ENCODE measurements at places on chromosomes 6 and 20.

DNA sequence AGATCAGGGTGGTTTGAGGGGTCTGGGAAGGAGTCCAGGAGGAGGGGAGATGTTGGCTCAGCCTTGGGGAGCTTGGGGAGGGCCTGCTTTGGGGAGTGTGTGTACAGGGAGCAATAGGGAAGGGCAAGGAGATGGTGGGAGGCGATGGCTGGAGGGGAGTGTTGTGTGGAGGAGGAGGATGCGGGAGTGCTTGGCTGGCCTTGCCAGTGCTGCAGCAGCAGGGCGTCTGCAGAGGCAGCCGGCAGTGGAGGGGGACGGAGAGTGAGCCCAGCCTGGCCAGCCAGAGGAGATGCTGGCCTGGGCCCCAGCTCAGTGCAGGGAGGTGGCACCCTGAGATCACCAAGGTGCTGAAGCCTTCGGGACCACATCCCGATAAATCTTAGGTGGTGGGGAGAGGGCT lies 3.9 kb downstream of the IP6K3 start:
- DNase-seq: no peak

GRCh38 chr6:14638435-14638905 lies 520.9 kb downstream of the CD83 start:
- no peak for DNase-seq

- no peak for DNase-seq
Measured at GRCh38 chr20:4922186-4922585, 79.1 kb downstream of the SLC23A2 start.

DNA sequence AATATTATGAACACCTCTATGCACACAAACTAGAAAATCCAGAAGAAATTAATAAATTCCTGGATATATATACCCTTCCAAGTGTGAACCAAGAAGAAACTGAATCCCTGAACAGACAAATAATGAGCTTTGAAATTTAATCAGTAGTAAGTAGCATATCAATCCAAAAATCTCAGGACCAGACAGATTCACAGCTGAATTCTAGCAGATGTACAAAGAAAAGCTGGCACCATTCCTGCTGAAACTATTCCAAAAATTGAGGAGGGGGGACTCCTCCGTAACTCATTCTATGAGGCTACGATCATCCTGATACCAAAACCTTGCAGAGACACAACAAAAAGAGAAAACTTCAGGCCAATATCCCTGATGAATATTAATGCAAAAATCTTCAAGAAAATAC lies 67.0 kb upstream of the PDE7B start:
- DNase-seq: no peak

DNA sequence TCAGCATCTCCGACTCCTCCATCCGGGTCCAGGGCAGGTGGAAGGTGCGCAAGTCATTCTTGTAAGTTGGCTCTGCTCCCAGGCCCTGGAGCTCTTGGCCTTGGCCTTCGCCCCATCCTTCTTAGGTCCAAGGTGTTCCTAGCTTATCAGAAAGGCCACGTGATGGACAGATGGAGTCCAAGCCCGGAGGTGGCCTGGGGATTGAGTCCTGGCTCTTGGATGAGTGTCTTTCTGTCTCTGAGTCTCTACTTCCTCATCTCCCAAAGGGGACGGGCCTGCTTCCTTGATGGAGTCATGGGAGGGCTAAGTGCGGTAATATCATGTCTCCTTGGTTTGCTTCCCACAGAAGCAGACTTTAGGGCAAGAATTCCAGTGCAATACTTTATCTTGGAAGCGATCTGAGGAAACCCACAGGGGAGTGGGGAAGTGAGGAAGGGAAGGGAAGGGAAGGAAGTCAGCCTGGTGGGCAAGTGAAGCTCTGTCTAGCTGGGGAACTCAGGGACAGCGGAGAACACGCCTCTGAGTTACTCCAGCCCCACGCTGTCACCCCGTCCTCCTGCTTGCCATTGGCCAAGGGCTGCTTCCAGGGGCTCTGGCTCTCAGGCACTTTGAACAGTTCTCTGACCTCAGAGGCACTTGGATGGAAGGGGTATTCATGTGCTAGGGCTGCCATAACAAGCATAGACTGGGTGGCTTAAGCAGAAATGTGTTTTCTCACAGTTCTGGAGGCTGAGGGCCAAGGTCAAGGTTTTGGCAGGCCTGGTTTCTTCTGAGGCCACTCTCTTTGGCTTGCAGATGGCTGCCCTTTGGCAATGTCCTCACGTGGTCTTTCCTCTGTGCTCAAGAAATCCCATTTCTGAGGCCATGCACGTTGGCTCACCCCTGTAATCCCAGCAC lies 4.8 kb downstream of the LBP start:
- no peak for DNase-seq

DNA sequence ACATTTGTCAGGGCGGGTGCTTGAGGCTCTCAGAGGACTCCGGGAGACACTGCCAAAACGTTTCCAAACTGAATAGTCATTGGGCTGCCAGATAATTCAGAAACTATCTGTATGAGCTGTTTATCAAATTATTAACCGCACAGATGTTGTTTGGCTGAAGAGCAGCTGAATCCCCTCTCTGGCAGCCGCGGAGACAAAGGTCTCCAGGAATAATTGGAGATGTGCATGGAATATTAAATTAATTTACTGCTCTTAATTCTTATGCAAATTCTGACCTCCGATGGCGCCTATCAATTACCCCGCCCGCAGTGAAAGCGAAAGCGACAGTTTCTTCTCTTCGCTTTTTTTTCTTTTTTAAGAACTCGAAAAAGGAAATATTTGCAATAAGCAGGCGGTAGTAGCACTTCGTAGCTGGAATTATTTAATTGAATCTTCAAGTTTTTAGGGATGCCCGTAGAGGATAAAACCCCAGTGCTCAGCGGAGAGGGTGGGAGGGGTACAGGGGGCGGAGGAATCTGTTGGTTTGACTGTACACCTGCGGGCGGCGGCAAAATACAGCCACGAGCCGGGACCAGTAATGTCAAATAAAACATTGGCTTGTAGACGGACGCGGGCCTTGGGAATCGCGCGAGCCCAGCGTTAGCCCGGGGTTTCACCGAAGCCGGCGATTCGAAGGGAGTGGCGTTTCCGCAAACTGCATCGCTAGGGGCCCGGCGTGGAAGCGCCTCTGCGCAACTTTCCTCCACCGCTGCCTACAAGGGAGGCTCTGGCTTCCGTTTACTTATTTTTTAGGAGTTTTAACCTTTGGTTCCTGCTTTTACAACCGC lies 6.2 kb downstream of the LINC00237 start:
- no peak for DNase-seq

DNA sequence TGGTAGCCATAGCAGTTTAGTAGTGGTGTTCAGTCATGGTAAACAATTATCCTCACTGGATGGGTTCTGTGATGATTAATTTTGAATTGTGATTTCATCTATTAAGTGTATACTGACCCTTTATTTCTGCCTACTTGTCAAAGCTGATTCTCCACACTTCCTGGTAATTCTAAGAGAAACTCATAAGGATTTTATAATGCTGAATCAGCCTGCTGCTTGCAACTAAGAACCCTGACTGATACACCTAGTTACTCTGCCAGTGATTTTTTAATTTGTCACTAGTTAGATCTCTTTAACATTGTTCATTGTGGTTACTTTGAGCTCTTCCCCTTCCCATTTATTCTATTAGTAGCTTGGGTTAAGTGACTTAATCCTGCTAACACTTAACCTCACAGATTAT lies 8.6 kb downstream of the CDC40 start:
- no peak for DNase-seq

GRCh38 chr6:104017410-104018381 lies 842.0 kb downstream of the HACE1 start:
- no peak for DNase-seq

- DNase-seq: no peak
Measured at GRCh38 chr6:169320013-169320412, 66.4 kb upstream of the THBS2 start.

DNA sequence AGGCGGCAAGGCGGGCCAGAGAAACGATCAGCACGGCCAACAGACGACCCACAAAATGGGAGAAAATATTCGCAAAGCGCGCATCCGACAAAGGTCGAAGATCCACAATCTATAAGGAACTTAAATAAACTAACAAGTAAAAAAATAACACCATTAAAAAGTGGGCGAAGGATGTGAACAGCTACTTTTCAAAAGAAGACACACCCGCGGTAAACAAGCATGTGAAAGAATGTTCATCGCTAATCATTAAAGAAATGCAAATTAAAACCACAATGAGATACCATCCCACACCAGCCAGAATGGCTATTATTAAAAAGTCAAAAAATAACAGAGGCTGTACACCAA lies 117.8 kb upstream of the SIRPA start:
- no peak for DNase-seq

GRCh38 chr6:125828476-125829039 lies 37.8 kb downstream of the NCOA7 start:
- no peak for DNase-seq

GRCh38 chr6:46407246-46407645 lies 84.0 kb downstream of the RCAN2 start:
- no peak for DNase-seq

GRCh38 chr20:22576273-22576672 lies 8.1 kb downstream of the FOXA2 start:
- DNase-seq: no peak

DNA sequence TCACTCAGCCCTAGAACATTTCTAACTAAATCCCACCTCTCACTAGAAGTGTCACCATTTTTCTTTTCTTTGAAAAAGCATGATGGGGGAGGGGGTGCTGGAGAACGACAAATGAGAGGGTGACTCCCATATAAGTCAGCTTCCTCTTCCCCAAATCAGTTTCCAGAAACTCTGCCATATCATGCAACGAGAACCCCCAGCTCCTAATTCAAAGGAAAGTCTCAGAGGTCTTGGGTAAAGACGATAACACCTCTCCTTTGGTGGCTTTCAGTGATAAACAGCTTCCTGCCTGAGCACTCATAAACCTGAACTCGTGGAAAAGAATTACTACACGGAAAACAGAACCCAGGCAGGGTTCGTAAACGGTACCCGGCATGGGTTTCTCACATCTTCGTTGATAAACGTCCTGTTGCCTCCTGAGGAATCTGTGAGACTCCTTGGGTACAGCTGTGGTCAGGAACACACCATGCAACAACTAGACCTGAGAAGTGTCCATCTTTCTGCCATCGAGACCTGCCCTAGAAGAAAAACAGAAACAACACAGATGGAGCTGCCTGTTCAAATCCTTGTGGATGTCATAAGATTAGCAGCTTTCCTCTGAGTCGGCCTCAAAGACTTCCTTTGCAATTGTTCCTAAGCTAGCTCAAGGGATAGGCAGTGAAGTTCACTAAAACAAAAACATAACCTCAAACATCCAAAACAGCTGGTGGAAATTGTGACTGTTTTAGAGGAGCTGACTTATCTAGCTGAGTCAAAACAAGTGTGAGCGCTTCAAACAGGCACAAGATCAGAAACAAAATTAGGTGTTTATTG lies 185.8 kb upstream of the PRDM1 start:
- no peak for DNase-seq

DNA sequence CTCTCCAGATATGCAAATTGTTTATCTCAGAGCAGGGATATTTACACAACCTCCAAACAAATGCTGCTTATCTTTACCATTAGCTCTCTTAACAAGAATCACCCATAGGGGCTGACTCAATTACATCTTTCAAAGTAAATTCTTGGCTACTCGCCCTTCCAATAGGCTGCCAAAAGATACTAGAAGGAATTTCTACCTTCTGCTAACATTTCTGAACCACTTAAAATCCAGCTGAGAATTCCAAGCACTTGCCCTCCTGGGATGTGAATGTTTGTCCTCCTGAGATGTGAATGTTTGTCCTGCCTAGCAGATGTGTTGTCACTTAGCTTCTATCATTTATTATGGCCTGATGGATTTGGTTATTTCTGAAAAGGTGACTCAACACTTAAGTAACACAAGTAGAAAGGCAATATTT lies 388.0 kb downstream of the GJA1 start:
- DNase-seq: no peak

DNA sequence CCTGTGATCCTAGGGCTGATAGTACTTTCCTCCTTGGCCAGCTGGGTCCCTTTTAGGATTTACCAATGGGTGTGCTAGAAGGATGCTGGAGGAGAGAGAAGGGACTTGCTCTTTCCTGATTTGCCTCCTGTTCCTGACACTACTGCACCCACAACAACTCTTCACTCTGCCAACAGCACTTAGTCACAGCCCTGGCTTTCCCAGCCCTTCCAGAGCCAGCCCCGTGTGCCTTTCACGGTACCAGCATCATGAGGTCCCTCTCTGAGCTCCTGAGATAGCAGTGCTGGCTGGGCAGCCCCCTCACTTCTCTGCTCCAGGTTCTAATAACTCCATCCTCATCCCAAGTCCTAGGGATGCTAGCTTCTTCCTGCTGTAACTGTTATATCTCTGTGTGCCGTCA lies 80.9 kb downstream of the DNAH8 start:
- DNase-seq: no peak

- DNase-seq: no peak
Measured at GRCh38 chr6:45653117-45653883, 275.6 kb upstream of the SUPT3H start.

GRCh38 chr6:170062209-170062914 lies 228.5 kb downstream of the DLL1 start:
- no peak for DNase-seq

- DNase-seq: no peak
Measured at GRCh38 chr6:65155083-65155482, 551.9 kb downstream of the EYS start.

DNA sequence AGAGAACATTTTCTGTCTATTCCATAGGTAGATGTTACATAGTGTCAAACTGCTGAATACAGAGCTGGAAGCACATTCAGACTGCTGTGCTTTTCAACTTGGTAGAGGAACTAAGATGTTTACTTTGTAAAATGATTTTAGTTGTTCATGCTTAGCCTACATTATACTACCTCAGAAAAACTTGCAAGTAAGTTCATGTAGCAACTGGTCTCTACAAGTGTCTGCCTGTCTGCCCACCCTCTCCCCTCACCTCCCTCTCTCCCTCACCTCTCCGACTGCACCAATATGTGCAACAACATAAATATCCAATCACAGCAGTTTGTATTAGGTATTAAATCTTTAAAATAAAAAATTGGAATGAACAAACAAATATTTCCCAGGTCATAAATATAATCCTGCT lies 25.3 kb downstream of the ELOVL4 start:
- no peak for DNase-seq

GRCh38 chr6:166942393-166943168 lies 13.8 kb downstream of the RNASET2 start:
- peak; percentile 54 for DNase-seq

DNA sequence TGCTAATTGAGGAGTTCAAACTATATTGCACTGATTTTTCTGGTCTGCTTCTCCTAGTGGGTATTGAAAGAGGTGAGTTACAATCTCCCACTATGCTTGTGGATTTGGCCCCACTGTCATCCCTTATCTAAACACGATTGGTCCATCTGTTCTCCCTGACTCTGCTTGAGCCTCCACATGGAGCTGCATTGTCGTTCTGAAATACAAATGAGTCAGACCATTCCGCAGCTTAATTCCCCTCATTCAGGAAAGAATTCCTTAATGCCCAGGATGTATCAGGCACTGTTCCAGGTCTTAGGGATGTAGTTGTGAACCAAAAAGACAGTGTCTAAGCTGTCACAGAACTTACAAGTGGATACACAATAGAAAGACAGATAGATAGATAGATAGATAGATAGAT lies 461.9 kb downstream of the QKI start:
- no peak for DNase-seq

GRCh38 chr6:30025186-30025585 lies 35.9 kb upstream of the POLR1H start:
- DNase-seq: no peak

- no peak for DNase-seq
Measured at GRCh38 chr6:56073315-56073714, 174.1 kb downstream of the COL21A1 start.

GRCh38 chr6:65569505-65569904 lies 137.5 kb downstream of the EYS start:
- no peak for DNase-seq

Data from activated T-helper 1 cell treated with anti-CD3 and anti-CD28 coated beads, Interleukin-2, amount 50 U/mL, for 16 hours (primary cell).